ENCODE measurements at places on chromosomes 1 and 21.
A peak's percentile ranks its signal among the peaks of the same experiment; 100 is the strongest.

GRCh38 chr1:202713110-202713509 lies 2.9 kb upstream of the SYT2 start:
- no peak overlapping the region for H3K27ac ChIP-seq
- no peak overlapping the region for H3K4me3 ChIP-seq
- peaks cover 54% of the 10 kb centered on the region for H3K27me3 ChIP-seq
- DNase-seq = no peak

- no peak for DNase-seq
- H3K4me1 ChIP-seq = peaks cover 35% of the 10 kb centered on the region
- H3K4me3 ChIP-seq = peak overlapping the region; percentile 98
- no peaks in the 10 kb centered on the region for H3K27me3 ChIP-seq
- peaks cover 48% of the 10 kb centered on the region for H3K36me3 ChIP-seq
Observed at GRCh38 chr1:36224537-36225282, 467 bp downstream of the THRAP3 start.

GRCh38 chr21:14603202-14603601 lies 57.1 kb upstream of the SAMSN1 start:
- H3K4me3 ChIP-seq = peak overlapping the region; percentile 64
- peak overlapping the region; percentile 16 for H3K27ac ChIP-seq
- H3K36me3 ChIP-seq = no peaks in the 10 kb centered on the region

DNA sequence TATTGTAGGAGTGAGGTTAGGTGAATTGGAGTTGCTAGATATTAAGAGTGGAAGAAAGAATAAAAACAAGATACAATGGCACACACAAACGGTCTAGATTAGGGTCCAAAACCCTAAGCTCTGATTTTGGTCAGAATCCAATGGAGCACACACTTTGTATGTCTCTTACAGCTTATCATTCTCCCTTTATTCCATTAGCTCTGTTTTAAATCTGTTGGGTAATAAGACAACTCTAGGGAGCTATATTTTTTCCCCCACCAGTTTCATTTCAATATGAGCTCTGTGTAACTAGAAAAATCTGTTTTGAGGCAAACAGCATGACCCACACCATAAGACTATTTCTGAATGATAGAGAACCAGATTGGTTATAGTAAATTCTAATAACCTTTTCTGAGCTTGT lies 465.6 kb downstream of the ADGRL2 start:
- peaks cover 1% of the 10 kb centered on the region for H3K36me3 ChIP-seq
- H3K4me1 ChIP-seq = no peaks in the 10 kb centered on the region
- DNase-seq = no peak
- no peak overlapping the region for H3K4me3 ChIP-seq

DNA sequence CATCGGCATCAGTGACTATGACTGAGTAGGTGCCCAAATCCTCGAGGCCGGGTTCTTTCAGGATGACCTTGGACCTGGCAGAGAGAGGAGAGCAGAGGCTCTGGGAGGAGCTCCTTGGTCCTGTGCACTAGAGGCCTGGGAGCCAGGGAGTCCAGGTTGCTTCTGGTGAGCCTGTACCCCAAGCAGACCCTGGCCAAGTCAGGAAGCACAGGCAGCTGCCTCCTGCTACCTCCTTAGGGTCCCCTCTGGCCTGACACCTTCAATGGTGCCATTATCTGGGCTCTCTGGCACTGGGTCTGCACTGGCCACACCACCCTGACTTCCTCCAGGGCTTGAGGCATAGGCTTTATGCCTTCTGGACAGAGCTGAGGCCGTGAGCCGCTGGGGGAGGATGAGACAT lies 37.7 kb downstream of the MYOM3 start:
- H3K27me3 ChIP-seq = peaks cover 7% of the 10 kb centered on the region
- peaks cover 2% of the 10 kb centered on the region for H3K36me3 ChIP-seq
- H3K27ac ChIP-seq = no peak overlapping the region
- no peaks in the 10 kb centered on the region for H3K4me1 ChIP-seq
- H3K4me3 ChIP-seq = no peak overlapping the region

DNA sequence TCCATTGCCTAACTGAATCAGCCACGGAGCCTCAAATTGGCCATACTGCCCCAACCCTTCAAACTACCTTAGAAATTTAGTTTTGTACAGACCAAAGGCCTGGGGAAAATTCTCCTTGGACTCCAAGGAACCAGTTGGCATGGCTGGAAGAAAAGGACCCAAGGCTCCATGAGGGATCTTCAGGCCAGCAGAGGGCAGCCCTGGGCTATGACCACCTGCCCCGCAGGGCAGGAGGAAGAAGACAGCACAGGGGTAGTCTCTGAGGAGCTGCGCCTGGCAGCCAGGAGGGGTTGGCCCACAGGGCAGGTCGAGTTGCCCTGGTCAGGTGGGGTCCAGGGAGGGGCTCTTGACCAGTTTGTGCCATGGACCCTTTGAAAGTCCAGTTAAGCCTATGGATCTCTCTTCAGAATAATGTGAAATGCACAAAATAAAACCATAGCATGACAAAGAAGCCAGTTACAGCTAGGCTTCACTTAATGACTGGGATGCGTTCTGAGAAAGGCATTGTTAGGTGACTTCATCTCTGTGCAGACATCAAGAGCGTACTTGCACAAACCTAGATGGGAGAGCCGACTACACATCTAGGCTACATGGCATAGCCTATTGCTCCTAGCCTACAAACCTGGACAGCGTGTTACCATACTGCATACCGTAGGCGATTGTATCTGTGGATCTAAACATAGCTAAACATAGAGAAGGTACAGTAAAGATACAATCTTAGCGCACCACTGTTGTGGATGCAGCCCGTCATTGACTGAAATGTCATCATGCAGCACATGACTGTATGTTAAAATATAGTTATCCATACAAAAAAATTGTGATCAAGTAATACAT lies 26.1 kb downstream of the CACNA1S start:
- no peaks in the 10 kb centered on the region for H3K36me3 ChIP-seq
- peaks cover 40% of the 10 kb centered on the region for H3K27me3 ChIP-seq
- no peaks in the 10 kb centered on the region for H3K4me1 ChIP-seq
- no peak overlapping the region for H3K27ac ChIP-seq
- no peak for DNase-seq

GRCh38 chr1:184455786-184456185 lies 69.0 kb downstream of the C1orf21 start:
- H3K27me3 ChIP-seq = no peaks in the 10 kb centered on the region
- DNase-seq = no peak
- peaks cover 62% of the 10 kb centered on the region for H3K4me1 ChIP-seq
- peaks cover 2% of the 10 kb centered on the region for H3K36me3 ChIP-seq
- H3K4me3 ChIP-seq = no peak overlapping the region

GRCh38 chr1:87642581-87643221 lies 314.0 kb downstream of the LMO4 start:
- H3K27me3 ChIP-seq = peaks cover 23% of the 10 kb centered on the region
- H3K27ac ChIP-seq = no peak overlapping the region
- H3K4me3 ChIP-seq = no peak overlapping the region
- DNase-seq = no peak
- no peaks in the 10 kb centered on the region for H3K36me3 ChIP-seq

DNA sequence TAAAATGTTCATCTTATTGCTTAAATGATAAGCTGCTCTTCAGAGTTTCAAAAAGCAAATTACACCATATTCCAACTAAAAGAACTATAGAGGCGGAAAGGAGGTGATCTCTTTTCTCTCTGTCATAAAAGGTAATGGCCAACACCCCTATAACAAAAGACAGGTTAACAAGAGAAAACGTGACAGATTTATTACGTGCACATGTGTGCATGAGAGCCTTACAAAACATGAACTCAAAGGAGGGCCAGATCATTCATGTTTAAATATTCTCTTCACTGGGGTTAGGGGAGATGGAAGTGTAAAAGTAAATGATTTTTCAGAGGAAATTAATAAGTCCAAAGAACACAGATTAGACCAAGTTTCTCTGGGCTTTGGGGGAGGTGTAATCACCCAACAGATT lies 26.5 kb upstream of the FMO2 start:
- peaks cover 42% of the 10 kb centered on the region for H3K27me3 ChIP-seq
- no peak overlapping the region for H3K27ac ChIP-seq
- no peaks in the 10 kb centered on the region for H3K4me1 ChIP-seq
- H3K4me3 ChIP-seq = no peak overlapping the region
- no peak for DNase-seq

DNA sequence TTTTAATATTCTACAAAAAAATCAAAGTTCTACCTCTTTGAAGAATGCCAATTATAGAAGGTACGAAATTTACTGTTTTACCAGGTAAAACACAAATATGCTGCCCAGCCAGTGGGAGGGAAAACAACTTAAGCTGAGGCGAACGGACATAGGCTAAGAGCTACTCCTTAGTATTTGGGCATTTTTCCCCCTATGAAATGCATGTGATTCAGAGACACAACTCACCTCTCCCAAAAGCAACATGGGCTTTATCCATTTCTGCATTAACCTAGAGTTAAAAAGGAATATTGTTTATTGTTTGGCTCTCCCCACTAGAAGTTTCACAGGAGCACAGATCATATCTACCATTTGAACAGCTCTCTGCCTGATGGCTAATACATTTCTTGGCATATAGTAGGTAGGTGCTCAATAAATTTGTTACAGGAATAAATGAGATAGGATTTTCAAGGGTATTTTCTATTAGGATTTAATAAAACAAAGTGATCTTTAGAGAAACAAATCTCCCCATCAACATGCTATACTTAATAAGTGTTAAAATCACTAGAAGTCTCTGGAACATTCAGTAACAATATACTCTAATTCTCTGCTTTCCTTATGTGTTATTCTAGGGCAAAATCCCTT lies 2.4 kb upstream of the SORT1 start:
- H3K4me1 ChIP-seq = peaks cover 13% of the 10 kb centered on the region
- peaks cover 26% of the 10 kb centered on the region for H3K36me3 ChIP-seq
- H3K27ac ChIP-seq = no peak overlapping the region
- H3K4me3 ChIP-seq = no peak overlapping the region
- DNase-seq = no peak

GRCh38 chr21:45088729-45089128 lies 14.3 kb downstream of the ADARB1 start:
- no peak for DNase-seq
- no peak overlapping the region for H3K27ac ChIP-seq
- H3K36me3 ChIP-seq = no peaks in the 10 kb centered on the region
- H3K4me3 ChIP-seq = no peak overlapping the region

DNA sequence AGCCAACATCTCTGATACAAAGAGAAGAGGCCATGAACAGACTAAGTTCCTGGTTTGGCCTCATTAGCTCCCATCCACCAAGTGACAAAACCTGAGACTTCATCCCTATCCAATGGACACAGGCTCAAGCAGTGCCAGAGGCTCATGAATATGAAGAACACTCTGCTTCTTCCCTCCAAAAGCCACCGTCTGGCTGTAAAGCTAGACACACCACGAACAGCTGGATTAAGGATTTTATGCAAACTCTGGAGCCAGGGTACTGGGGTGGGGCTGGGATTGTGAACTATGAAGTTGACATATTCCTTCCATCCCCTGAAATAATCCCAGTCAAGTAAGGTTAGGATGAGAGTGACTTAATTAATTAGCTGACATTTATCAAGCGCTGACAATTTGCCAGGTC lies 139.4 kb downstream of the CSMD2 start:
- no peaks in the 10 kb centered on the region for H3K36me3 ChIP-seq
- no peak for DNase-seq

DNA sequence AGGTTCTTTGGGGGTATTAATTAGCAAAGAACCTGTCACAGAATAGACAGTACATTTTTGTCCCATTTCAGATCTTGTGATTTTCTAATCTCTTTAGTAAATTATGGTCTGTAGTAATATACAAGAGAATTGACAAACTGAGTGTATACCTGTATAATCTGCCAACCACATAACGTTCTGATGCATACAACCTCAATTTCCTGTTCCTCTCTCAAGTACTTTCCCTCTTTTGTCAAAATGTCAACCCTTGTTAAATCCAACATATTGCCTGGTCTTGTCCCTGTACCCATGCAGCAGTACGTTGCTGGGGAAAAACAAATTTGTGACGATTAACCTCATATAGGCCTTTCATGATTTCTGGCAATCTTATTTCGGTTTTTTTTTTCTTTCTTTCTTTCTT lies 1.1 kb downstream of the ARV1 start:
- peaks cover 24% of the 10 kb centered on the region for H3K4me1 ChIP-seq
- no peak for DNase-seq
- no peak overlapping the region for H3K4me3 ChIP-seq
- no peak overlapping the region for H3K27ac ChIP-seq
- H3K36me3 ChIP-seq = peaks cover 15% of the 10 kb centered on the region
- no peaks in the 10 kb centered on the region for H3K27me3 ChIP-seq

GRCh38 chr1:10782491-10783244 lies 13.8 kb downstream of the CASZ1 start:
- no peaks in the 10 kb centered on the region for H3K27me3 ChIP-seq
- H3K36me3 ChIP-seq = peaks cover 1% of the 10 kb centered on the region
- DNase-seq = no peak
- H3K27ac ChIP-seq = no peak overlapping the region
- H3K4me3 ChIP-seq = no peak overlapping the region

- H3K4me1 ChIP-seq = peaks cover 32% of the 10 kb centered on the region
- DNase-seq = no peak
- no peaks in the 10 kb centered on the region for H3K27me3 ChIP-seq
- H3K36me3 ChIP-seq = peaks cover 10% of the 10 kb centered on the region
- no peak overlapping the region for H3K4me3 ChIP-seq
- no peak overlapping the region for H3K27ac ChIP-seq
Observed at GRCh38 chr1:119984771-119985170, 84.7 kb downstream of the NOTCH2 start.

DNA sequence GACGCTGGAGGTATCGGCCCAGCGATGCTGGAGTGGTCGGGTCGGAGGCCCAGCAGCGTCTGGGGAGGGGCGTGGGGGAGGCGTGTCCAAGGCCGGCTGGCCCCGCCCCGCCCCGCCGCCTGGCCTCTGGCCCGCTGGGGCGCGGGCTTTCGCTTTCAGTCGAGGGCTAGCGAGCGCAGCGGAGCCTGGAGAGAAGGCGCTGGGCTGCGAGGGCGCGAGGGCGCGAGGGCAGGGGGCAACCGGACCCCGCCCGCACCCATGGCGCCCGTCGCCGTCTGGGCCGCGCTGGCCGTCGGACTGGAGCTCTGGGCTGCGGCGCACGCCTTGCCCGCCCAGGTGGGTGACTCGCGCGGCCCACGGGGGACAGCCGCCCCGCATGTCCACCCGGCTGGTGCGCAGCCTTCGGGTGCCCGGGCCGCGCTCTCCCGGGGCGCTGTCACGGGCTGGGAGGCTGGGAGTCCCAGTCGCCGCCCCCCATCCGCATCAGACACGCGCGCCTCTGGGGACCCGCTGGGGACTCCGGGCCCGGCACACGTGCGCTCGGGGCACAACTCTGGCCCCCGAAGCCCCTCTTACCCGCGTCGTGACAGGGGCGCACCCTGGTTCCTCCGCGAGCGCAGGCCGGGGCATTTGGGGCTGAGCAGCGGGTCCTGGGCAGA lies at the start of gene TNFRSF1B:
Gene TNFRSF1B, plus strand, starts transcription at position 158 of the 659 bp plus-strand sequence. Its CDS starts 101 bp downstream, at position 259.
- peak within 1 kb of the TSS; percentile 100 for H3K4me3 ChIP-seq
- peaks cover 21% of the 10 kb centered on the region for H3K36me3 ChIP-seq
- H3K27ac ChIP-seq = peak within 1 kb of the TSS; percentile 100
- H3K27me3 ChIP-seq = no peaks in the 10 kb centered on the region

- H3K4me1 ChIP-seq = no peaks in the 10 kb centered on the region
- H3K36me3 ChIP-seq = peaks cover 3% of the 10 kb centered on the region
- no peak overlapping the region for H3K27ac ChIP-seq
- H3K27me3 ChIP-seq = no peaks in the 10 kb centered on the region
- no peak for DNase-seq
Observed at GRCh38 chr1:210684466-210685294, 356.0 kb downstream of the HHAT start.

Data from central memory CD8-positive, alpha-beta T cell (primary cell).